ENCODE measurements at places on chromosomes 5 and 9.

GRCh38 chr5:60701321-60701968 is 1.5 kb upstream of the DEPDC1B start:
- DNase-seq = no peak

GRCh38 chr9:90946982-90947381 is 145.4 kb downstream of the SYK start:
- DNase-seq = no peak

DNA sequence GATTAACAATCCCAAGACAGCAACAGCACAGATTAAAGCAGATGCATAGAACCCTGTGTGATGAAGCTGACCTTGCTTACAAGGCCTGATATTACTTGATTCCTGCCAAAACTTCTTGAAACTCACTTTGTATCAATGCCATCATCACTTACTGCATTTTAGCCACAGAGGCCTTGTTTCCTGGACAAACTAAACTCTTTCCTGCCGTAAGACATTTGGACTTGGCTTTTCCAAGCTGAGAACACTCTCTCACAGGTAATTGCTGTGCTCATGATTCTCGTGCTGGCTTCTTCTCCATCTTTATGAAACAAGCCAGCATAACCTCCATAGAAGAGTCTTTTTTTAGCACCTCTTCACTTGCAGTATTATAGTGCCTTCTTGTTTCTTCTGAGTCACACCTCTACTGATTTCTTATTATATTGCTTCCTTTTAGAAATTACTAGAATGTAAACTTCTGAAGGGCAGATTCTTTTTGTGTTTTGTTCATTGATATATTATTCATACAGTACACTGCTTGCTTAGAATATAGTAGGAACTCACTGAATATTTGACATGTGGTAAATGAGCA is 456.5 kb upstream of the ZNF608 start:
- DNase-seq = no peak

- DNase-seq = no peak
Observed at GRCh38 chr9:107571148-107571547, 81.6 kb upstream of the KLF4 start.

DNA sequence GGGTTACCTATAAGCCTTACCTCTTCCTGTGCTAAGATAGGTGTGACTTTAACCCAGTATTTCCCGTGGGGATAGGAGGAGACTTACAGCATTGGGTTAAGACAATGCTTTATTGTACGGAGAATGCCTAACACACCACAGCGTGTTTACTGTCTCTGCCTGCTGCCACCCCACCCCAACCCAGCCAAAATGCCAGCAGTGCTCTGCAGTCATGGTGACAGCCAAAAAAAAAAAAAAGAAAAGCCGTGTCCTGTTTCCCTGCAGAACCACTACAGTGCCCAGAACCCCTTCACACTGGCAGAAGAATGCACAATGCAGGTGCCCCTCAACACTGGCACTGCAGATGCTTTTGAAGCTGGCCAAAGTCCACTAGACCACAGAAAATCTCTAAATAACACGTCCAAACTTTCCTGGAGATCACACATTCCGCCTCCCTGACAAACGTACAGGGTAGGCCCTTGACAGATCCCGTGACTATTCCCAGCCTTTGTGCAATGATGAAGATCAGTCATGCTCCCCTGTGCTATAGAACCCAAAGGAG is 102.2 kb downstream of the SERINC5 start:
- peak; percentile 33 for DNase-seq

GRCh38 chr9:112664531-112664930 is 53.4 kb downstream of the INIP start:
- DNase-seq = no peak

All from CD4-positive, alpha-beta T cell treated with Interleukin-12 subunit alpha and Interleukin-12 subunit beta, for 1 hour (primary cell).